ENCODE measurements at places on chromosomes 12 and 14.

- DNase-seq, result no peak
These were observed 993.3 kb upstream of the TMEM132C start for GRCh38 chr12:127273626-127274025.

DNA sequence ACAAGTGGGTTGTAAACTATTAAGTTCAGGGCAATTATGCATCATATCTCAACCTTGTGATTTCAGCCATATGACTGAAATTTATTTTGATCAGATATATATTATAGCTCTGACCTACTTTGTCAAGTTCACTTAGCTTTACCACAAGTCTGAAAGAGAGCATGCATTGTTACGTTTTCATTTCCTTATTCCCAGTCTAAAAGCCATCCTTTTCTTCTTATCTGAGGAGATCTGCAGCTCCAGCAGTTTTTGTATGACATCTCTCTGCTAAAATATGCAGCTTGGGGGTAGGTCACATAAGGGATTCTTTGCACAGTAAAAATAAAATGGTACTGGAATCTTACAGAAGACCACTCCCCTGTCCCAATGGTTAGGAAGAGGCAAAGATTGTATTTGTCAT is 1682.8 kb upstream of the FLRT2 start:
- no peak for DNase-seq

DNA sequence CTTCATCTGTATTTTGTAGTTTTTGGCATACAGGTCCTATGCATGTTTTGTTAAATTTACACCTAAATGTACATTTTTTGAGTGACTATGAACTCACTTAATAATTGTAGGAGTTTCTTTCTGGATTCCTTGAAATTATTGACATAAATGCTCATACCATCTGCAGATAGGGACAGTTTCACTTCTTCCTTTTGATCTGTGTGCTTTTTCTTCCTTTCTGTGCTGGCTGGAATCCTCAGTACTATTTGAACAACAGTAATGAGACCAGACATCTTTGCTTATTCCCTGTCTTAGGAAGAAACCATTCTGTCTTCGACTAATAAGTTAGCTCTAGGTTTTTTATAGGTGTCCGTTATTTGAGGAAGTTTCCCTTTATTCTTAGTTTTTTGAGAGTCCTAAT is 110.3 kb downstream of the ADGRD1 start:
- DNase-seq, result no peak

GRCh38 chr14:70707138-70708038 is 65.7 kb downstream of the TTC9 start:
- DNase-seq, result peak; percentile 55

GRCh38 chr12:106126441-106127337 is 12.1 kb downstream of the NUAK1 start:
- DNase-seq, result no peak

GRCh38 chr12:48744251-48745008 is 27.9 kb upstream of the CCNT1 start:
- no peak for DNase-seq

DNA sequence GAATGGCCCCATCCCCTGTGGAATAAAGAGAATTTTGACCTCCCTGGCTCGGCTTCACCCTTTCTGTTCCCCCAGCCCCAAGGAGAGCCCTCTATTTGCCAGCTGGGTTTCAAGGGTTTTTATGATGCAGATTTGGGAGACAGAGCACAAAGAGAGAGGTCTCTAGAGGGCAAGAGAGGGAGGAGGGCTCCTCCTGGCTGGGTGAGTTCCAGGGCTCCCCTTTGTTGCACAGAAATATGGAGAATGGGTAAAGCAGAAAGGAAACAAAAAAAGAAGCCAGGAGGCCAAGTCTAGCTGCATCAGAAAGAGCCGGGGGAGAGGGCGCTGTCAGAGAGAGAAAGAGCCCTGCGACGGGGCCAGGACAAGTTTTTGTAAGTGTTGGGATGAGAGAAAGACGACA is 319.6 kb upstream of the RTL1 start:
- DNase-seq, result no peak

DNA sequence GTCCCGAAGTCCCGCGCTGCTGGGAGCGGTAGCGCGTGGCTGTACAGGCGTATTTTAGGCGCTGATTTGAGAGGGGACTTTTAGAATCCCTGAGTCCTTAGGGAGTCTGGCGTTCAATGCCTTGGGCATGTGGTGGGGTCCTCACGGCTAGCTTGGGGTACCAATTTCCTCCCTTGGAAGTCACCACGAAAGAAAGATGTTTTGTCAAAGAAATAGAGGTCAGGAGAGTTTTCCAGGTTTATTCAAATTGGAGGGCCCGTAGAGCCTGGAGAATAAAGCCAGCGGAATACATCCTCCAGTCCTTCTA is 63.9 kb downstream of the KLHL28 start:
- peak; percentile 27 for DNase-seq

GRCh38 chr12:13128291-13128965 is 25.0 kb upstream of the GSG1 start:
- DNase-seq, result no peak

- no peak for DNase-seq
These were observed 14.0 kb upstream of the TBPL2 start for GRCh38 chr14:55454264-55455002.

GRCh38 chr12:95173392-95174251 is 43.6 kb downstream of the FGD6 start:
- no peak for DNase-seq

- no peak for DNase-seq
These were observed 29.4 kb downstream of the ELK3 start for GRCh38 chr12:96223411-96224218.

- no peak for DNase-seq
These were observed 36.9 kb downstream of the BCL11B start for GRCh38 chr14:99234961-99235571.

GRCh38 chr14:58870961-58871360 is 233.2 kb downstream of the DACT1 start:
- DNase-seq, result no peak

- no peak for DNase-seq
These were observed 61.7 kb downstream of the EMP1 start for GRCh38 chr12:13258197-13258596.

DNA sequence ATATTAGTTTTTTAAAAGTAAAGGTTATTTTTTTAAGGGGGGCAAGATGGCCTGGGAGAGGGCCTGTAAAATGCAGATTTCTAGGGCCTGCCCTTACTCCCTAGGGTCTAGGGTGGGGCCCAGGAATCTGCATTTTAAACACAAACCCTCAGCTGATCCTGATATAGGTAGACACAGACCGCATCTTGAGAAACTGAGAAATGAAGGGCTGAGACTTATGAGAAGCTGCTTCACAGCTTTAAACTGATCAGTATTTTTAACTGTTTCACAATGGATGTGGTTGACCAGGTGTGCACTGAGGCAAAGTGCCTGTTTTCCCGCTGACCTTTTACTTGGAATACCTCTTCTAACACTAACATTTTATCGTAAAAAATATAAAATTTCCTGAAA is 84.0 kb downstream of the CCDC88C start:
- no peak for DNase-seq

- DNase-seq, result no peak
These were observed at the start of gene C1R for GRCh38 chr12:7092229-7092985. TSS of gene C1R (minus strand) at chr12:7092445. CDS start at chr12:7092388, 57 bp downstream.

DNA sequence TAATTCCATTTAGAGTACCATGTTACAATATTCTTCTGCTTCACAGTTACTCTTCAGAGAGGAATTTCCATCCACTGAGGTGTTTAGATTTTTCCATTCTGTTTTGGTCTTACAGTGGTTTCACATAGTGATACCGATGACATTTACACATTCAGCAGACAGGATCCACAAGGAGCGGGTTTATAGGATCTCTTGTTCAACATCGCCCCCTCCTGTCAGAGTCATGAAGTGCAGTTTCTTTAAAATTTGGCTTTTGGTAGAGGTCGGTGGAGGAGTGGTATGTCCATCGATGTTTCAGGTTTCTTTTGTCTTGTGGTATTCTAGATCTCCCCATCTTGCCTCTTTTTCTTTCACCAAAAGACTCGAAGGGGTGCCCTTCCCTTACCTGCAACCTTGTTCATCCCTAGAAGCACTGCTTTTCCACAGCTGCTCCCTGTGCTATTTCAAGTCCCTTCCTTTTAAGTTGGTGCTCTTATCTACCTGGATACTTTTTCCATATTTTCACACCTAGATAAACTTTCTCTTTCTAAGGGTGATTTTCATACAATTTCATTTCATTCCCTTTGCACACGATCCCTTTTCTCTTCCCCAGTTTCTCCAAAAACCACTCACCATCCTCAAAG is 181.3 kb downstream of the ITPR2 start:
- peak; percentile 34 for DNase-seq

GRCh38 chr12:3587402-3588013 is 96.5 kb downstream of the PRMT8 start:
- no peak for DNase-seq

DNA sequence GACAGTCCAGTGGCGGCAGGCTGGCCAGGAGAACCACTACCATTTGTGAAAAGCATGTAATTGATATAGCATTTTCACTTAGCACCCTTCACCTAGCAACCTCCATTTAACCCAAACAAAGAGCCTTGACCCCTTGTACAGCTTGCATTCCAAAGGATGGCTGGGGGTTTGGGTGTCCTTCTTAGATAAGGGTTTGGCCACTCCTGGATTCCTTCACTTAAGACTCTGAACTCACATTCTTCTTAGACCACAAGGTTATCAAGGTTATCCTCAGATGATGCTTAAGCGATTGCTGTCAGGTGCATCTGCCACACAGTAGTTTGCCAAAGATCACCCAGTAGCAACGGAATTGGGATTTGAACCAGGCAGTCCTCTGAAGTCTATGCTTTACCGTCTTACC is 102.8 kb downstream of the ZNF664 start:
- DNase-seq, result no peak

DNA sequence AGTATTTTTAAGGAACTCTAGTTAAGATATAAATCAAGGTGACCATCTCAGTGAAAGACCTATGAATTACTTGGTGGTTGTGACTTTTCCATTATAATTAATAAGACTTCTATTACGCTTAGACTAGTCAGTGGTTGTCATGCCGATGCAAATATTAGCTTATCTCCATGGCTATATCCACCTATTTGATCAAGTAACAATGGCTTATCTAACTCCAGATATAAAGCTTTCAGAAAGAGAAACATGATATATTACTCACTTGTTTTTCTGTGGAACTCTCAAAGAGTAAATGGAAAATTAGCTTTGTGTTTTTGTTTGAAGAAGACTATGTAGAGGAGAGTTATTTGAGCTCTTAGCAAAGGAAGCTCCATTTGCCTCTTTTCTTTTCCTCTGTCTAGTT is 323.8 kb upstream of the DCN start:
- no peak for DNase-seq

DNA sequence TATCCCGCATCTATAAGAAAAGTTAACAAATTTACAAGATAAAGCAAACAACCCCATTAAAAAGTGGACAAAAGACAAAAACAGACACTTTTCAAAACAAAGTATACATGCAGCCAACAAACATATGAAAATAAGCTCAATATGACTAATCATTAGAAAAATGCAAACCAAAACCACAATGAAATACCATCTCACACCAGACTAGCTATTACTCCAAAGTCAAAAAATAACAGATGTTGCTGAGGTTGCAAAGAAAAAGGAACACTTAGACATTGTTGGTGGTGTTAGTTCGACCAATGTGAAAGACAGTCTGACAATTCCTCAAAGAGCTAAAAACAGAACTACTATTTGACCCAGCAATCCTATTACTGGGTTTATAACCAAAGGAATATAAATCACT is 968.6 kb upstream of the USP15 start:
- no peak for DNase-seq

- DNase-seq, result no peak
These were observed 28.2 kb downstream of the HIGD1C start for GRCh38 chr12:50980545-50980944.

- DNase-seq, result no peak
These were observed 253.8 kb upstream of the E2F7 start for GRCh38 chr12:77319166-77319565.

DNA sequence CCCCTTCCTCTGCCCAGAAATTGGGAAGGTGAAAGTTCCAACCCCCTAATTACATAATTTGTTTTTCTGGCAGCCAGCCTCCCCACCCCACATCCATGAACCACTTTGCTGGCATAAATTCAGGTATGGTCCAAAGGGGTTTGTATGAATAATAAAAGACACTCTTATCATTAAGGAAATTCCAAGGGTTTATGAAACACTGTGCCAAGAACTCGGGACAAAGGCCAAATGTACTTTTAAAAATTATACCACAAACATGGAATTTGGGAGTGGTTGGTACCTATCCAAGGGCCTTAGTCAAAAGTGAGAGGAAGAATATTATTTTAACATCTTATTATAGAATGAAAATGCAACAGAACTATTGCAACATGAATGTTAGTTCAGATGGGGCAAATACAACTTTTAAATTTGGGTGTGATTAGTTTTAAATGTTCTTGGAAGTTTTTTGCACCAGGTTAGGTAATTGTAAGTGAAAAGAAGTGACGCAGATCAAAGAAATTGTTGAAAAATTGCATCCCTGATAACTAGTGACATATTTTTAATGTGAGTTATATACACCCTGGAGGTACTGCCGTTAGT is 217.8 kb downstream of the TMEM117 start:
- DNase-seq, result no peak

DNA sequence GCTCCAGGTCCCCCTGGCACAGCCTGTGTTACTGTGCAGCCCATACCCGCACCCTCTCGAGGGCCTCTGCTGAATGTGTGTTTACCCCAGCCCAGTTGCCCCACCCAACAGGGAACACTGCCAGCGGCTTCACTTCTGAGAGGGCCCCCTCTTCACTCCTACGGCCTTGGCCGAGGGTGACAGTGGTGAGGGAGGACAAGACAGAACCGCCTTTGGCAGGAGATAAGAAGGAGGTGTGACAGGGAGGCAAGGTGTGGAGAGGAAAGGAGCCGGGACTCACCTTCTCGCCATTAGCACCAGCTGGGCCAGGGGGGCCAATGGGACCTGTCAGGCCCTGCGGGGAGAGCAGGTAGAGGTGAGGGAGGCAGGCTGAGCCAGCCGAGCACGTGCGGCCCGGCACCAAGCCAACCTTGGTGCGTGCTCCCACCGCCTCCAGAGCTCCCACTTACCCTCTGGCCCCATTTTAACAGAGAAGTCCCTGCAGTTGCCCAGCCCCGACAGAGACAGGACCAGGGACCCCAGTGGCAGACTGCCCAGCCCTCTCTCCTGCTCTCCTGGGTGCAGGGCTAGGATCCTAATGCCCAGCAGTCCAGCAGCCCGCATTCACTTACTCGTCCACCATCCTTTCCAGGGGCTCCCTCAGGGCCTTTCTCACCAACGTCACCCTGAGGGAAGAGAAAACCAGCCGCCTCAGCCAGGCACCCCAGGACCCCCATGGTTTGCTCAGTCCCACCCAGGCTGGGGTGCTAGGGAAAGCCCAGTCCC is 18.3 kb downstream of the TMEM106C start:
- no peak for DNase-seq

GRCh38 chr12:33383503-33383902 is 56.1 kb downstream of the SYT10 start:
- no peak for DNase-seq
